Activated T-cell treated with anti-CD3 and anti-CD28 coated beads, Interleukin-2, amount 50 U/mL, for 1 hour (primary cell): ENCODE measurements at places on chromosomes 16 and 17.
A peak's percentile ranks its signal among the peaks of the same experiment; 100 is the strongest.

DNA sequence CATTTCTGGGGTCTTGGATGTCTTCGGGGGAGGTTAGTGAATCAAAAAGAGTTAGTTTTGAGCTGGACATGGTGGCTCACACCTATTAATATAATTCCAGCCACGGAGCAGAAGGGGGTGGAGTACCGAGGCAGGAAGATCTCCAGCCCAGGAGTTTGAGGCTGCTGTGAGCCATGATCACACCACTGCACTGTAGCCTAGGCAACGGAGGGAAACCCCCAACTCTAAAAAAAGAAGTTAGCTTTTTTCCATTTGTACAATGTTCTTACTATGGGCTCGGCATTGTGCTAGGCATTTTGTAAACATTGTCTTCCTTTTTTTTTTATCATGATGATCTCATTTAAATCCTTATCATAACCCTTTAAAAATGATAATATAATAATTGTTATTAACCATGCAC is 8.3 kb upstream of the SNF8 start:
- no peak for DNase-seq

GRCh38 chr16:16828913-16829398 is 450.0 kb downstream of the NPIPA7 start:
- DNase-seq: no peak

- peak; percentile 71 for DNase-seq
Observed at GRCh38 chr16:9138731-9139501, 47.5 kb downstream of the HAPSTR1 start.

DNA sequence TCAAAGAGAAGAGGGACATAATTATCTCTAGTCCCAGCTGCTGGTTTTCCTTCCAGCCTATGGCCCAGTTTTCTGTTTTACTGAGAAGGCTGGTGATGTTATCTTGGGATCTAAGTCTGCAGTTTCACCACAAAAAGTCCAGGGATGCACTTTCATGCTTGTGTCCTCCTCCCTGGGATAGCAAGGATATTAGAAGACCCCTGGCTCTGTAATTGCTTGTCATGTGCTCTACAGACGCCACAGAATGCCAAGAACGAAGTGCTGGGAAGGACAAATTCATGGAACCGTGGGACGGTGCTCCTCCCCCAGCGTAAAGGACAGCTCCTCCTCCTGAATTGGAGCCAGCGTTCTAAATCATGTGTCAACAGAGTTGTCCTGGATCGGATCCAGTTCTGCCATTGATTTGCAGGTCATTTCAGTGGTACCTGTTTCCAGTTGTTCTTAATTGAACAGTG is 8.6 kb downstream of the MAPT start:
- DNase-seq: no peak

DNA sequence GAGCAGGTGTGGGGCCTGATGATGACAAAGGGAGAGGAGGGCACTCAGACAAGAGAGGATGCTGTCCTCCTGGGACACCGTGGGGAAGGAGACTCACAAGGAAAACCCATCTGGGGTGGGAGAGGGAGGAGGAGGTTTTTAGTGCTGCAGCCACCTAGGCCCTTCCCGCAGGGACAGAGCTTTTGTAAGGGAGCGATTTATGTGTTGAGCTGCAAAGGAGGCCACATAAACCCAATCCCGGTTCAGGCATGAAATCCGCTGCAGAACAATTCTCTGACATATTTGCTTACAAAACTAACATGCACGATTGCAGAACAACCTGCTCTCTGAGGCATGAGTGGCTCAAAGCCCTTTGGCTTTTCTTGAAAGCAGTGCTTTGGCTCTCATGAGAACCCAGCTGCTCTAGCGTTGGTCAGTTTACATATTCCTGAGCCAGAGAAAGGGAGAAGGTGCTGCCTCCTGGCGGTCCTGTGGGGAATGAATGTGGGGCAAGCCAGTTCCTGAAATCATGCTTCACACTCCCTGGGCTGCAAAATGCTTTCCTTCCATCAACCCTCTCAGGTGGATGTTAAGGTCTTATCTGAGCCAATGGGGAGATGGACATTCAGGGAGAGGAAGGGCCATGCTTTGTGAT is 122.4 kb upstream of the NLRP1 start:
- DNase-seq: peak; percentile 66

DNA sequence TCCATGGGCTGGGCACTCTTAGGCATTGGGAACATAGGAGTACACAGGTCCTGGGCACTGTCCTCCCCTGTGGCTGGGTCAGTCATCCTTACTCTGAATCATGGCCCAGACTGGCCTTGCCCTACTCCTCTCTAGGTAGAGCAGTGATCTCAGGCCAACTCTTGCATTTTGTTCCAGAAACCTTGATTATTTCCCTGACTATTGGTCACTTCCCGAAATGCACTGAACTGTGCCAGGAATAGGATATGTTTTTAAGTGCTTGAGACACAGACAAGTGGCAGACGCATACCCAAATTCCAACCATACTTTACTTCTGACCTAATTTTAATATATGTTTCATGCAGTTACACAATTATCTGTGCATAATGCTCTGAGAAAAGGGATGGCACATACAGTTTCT is 10.3 kb downstream of the KRABD2 start:
- no peak for DNase-seq

DNA sequence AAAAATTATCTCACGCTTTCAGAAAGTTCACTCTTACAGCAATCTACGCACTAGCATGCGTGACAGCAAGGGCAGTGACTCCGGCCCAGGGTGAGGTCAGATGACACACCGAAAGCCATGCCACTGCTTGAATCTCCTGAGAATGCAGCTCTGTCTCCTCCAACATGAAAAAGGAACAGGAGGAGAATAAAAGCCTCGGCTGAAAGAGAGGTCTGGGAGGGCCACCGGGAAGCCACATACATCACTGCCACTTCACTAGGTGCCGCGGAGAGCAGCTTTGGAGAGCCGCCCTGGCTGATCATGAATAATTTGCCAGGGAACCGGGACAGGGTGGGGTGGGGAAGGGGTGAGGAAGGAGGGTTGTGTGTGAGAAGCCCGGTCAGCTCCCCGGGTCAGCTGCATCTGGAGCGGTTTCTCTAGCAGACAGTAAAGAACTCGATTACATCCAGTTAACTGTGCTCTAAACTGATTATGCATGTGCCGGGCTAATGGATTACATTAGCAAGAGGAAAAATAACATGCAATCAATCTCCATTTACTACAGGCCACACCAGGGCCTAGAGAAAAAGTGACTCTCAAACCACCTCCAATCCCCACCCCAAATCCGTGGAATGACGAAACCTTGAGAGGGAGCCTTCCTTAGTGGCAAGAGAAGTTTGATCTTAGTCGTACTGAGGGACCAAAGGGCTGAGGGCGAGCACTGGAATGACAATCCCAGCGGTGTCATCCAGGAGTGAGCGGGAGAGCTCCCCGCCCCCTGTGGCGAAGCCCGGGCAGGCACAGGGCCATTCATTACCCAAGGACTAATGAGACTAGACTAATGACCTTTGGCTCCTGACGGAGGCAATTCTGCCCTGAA is 100.3 kb downstream of the ZFHX3 start:
- DNase-seq: no peak

DNA sequence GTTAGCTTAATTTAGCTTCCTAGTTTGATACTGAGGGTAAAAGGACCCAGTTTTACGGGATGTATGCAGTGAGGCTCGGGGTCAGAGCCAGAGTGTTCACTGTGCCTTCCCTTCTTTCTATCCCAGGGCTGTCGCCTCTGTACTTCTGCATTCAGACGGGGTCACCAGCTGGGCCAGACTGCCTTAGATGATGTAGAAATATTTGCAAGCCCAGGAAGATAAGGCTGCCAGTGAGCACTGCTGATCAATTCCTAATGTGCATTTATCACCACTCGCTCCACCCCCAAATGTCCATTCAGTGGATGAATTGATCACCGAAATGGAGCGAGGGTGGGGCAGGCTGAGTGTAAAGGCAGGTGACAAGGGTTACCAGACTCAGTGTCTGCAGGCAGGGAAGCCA is 9.1 kb downstream of the SHISA6 start:
- no peak for DNase-seq

DNA sequence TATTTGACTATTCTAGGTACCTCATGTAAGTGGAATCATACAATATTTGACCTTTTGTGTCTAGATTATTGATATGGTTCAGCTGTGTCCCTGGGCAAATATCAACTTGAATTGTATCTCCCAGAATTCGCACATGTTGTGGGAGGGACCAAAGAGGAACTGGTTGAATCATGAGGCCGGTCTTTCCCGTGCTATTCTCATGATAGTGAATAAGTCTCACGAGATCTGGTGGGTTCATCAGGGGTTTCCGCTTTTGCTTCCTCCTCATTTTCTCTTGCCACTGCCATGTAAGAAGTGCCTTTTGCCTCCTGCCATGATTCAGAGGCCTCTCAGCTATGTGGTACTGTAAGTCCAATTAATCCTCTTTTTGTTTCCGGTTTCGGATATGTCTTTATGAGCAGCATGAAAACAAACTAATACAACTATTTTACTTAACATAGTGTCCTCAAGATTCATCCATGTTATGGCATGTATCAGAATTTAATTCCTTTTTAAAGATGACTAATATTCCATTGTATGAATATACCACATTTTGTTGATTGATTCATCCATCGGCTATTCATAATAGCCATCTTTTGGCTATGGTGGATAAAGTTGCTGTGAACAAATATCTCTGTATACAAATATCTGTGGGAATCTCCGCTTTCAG is 129.1 kb downstream of the FTO start:
- no peak for DNase-seq

DNA sequence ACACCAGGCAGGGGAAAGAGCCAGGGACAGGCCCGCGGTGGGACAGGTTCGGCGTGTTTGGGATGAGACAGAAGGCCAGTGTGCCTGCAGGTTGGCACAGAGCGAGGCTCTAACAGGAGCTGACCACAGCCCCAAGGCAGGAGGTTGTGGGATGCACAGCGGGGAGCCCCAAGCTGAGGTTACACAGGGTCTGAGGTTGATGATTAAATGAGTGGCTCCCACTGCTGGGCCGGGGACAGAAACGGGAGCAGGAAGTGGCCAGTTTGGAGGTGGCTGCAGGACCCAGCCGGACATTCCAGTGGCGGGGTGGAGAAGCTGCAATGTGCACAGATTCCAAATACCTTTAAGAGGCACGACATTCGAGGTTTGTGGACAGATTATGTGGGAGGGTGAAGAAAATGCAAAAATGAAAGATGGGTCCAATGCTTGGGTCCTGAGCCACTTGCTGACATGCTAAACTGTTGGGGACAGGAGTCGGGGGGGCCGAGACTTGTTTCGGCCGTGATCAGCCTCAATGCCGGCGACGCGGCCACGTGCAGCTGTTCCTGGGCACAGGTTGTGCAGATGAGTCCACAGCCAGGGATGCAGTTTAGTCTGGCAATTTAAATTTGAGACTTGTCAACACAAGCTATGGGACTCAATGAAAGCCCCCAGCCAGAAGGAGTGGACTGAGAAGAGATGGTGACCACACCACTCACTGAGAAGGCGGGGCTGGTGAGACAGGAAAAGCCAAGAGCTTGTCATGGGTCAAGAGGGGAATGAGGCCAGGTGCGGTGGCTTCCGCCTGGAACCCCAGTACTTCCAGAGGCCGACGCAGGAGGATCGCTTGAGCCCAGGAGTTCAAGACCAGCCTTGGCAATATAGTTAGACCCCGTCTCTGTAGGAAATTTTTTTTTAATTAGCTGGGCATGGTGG is 8.7 kb downstream of the ENPP7 start:
- no peak for DNase-seq

DNA sequence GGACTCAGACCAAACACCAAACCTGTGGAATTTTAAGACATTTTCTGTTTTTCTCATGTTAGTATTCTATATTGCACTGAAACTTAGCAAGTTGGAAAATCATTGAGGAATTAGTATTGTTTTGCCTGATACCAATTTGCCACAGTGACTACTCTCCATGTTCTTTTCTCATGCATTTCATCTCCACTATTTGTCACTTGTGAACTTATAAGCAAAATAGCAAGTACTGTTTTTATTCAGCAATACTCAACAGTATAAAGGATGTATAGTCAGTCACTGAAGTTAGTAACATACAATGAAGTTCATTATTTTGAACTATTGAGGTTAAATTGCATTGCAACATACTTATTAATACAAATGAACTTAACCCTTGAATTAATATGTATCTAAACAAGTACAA is 5.8 kb upstream of the VPS35L start:
- DNase-seq: no peak

DNA sequence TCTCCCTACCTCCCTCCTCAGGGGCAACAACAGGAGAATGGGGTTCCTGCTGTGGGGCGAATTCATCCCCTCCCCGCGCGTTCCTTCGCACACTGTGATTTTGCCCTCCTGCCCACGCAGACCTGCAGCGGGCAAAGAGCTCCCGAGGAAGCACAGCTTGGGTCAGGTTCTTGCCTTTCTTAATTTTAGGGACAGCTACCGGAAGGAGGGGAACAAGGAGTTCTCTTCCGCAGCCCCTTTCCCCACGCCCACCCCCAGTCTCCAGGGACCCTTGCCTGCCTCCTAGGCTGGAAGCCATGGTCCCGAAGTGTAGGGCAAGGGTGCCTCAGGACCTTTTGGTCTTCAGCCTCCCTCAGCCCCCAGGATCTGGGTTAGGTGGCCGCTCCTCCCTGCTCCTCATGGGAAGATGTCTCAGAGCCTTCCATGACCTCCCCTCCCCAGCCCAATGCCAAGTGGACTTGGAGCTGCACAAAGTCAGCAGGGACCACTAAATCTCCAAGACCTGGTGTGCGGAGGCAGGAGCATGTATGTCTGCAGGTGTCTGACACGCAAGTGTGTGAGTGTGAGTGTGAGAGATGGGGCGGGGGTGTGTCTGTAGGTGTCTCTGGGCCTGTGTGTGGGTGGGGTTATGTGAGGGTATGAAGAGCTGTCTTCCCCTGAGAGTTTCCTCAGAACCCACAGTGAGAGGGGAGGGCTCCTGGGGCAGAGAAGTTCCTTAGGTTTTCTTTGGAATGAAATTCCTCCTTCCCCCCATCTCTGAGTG is 5.9 kb upstream of the LASP1NB start:
- no peak for DNase-seq

DNA sequence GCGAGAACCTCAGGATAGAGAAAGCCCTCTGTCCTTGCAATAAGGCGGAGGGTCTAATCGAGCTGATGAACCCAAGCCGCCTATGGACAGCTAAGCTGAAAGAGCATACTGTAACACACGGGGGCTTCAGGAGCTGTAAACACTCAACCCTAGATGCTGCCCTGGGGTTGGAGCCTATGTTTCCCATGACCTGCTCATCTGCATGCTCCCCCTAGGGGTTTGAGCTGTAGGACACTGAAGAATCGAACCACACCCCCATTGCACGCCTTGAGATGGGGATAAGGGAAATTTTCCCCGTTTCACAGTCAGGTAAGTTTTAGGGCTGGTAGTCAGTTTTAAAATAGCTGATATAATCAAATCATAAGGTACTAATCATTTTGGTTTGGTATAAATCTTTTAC is 675.6 kb upstream of the CDH8 start:
- DNase-seq: no peak

- DNase-seq: no peak
Observed at GRCh38 chr16:10561425-10561824, 19.0 kb downstream of the EMP2 start.

DNA sequence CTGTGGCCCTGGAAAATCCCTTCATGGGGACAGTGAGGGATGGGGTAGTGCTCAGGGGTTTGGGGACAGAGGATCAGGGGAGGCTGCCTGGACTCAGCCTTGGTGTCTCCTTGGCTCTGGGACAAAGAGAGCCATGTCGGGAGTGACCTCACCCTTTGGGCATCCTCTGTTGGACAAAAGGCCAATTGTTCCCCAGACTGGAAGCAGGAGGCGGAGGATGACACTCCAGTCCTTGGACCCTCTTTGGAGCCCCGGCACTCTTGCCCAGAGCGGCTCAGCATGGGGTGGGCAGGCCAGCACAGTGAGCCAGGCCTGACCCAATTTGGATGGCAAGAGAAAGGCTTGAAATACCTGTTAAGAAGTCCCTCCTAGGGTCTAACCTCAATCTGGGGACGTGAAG is 39.4 kb upstream of the PHB1 start:
- no peak for DNase-seq

- no peak for DNase-seq
Observed at GRCh38 chr17:82232876-82233785, 4.3 kb downstream of the SLC16A3 start.
